ENCODE measurements at places on chromosomes 3 and 15. TPM values are rescaled to one million over a fixed set of nuclear protein-coding genes. Genes with fewer than 3 reads are reported as not detected.

DNA sequence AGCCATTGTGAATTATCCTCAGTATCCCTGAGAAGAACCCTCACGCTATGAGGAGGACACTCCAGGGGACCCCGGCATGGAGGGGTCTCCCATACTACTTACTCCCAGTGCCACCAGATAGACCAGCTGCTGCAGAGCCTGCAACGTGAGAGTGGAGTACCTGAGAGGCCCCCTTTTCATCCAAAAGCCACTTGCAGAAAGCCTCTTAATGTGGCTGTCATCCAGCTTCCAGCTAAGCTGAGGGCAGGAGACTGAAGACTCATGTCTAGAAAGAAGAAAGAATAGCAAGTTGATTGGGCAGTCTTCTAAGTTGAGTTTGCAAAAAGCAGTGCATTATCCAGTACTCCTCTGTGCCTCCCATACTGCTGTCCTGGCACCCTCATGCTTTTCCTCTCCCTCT is 27.3 kb upstream of the MNS1 start:
- DNase-seq, result no peak

Gene ALDH1A2
- total RNA-seq, result 0.92 TPM

GRCh38 chr15:29522373-29523276 is 253.0 kb upstream of the NSMCE3 start:
- DNase-seq, result no peak

DNA sequence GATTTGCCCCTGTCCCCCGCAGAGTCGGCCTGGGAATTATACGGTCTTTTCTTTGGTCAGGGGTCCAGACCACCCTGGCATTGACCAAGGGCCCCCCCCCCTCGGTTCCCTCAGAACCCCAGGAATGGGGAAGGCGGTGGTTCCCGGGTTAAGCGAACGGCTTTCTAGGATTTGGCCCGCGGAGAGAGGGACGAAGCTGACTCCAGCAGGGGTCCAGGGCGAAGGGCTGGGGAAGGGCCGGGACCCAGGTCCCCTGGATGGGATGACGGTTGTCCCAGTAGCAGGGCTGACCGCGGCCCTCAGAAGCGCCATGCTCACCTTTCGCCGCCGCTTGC is 274 bp downstream of the RRP9 start:
- no peak for DNase-seq
